Mesendoderm (in vitro differentiated cells): ENCODE measurements at places on chromosomes 1 and 21.

DNA sequence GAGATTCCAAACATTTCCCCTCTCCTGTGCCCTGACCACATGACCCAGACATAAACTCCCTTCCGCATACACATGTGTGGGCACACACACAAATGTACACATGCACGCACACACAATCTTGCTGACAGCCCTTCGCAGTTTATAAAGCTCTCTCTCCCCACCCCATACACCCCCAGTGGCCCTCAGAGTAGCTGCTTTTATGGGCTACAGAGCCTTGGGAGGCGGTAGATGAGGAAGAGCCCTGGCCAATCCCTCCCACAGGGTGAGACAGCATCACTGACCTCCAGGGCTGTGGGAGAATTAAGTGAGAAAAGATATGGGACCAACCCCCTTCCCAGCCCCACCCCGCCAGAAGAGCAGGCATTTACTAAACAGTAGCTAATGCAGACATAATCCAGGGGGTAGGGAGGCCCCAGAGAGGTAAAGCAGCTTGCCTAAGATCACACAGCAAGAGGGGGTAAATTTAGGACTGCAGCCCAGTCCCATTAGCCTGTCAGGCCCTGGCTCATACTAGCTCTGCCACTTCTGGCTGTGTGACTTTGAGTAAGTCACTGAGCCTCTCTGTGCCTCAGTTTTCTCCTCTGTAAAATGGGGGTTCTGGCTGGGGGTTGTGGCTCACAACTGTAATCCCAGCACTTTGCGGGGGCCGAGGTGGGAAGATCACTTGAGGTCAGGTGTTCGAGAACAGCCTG lies 5.1 kb downstream of the SDC3 start:
- DNase-seq: peak; percentile 63

DNA sequence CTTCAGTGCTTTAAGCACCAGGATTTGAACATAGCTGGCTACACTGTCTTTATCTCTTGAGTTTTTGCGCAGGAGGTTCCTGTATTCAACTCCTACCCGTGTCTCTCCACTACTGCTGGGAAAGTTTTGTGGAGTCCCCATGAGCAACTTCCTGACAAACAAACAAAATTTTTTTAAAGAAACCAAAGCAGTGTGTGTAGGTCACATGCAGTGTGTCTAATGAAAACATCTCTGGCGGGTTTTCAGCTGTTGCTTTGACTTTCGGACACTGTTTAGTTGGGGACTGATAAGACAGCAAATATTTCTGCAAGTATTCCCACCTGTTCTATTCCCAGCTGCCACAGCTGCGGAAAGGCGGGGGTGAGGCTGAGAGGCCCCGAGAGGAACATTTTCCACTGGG lies 2.0 kb downstream of the PSEN2 start:
- DNase-seq: no peak

DNA sequence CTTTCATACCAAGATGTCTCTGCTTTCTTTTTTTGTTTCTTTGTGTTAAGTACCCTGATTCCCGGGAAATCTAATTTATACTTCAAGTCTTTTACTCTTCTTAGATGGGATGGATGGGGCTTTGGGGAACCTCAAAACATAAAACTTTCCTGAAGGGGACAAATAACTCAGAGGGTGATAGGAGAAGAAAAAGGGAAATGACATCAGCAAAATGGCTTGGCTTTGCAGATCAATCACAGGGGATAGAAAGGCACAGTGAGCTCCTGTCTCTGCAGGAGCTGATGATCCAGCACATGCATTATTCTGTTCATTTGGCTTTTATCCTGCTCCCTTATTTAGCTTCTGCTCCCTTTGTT lies 1.4 kb upstream of the CA14 start:
- DNase-seq: peak; percentile 81

DNA sequence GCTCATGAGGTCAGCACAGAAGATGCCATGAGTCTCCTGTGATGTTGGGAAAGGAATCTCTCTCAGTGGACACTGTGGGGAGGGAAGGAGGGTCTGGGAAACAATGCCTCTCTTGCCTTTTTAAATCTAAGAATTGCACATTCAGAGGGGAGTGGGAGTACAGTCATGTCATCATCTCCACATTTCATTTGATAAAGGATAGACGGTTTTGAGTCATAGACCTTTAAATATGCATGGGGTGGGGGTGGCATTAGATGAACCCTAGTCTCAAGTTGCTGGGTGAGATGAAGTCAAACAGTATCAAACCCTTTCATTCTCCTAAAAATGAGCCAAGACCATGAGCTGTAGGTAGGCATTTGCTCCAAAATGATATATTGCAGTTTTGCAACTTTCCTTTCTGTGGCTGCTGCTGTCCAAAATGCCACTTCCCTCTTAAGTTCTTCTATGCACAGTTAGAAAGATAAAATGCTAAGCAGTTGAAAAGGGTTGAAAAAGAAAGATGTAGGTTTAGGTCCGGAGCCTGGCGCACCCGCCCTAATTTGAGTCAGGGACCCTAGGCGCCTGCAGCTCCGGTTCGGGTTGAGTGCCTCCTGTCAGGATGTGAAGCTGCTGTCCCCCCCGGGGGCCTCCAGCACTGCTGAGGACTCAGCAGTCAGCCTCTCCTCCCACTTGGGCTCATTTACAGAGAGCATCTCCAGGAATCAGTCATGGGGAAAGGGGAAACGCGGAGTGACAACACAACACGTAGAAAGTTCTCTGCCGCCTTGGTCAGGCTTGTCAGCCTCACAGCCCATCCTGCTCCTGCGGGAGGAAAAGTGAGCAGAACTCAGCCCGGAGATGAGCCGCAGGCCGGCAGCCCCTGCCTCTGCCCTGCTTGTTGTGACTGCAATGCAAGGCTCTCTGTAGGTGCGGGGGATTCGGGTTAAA lies 479.3 kb upstream of the RUNX1 start:
- DNase-seq: no peak

- no peak for DNase-seq
Measured at GRCh38 chr1:83909687-83910086, 89.2 kb downstream of the TTLL7 start.

GRCh38 chr1:10857687-10858086 lies 61.2 kb upstream of the CASZ1 start:
- DNase-seq: no peak

DNA sequence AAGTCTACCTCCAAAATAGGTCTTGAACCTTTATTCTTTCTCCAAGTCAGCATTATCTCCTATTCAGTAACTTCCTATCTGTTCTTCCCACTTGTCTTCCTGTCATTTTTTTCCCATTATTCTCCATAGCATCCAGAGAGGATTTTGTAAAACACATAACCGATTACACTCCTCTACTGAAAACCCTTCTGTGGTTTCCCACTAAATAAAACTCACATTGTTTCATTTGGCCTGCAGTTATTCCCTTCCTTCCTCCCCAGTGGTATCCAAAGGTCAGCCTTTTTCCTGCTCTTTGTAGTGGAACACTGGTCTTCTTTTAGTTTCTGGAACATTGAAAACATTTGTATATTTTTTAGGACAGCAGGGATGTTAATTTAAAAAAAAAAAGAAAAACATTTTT lies 266.0 kb downstream of the GPR52 start:
- no peak for DNase-seq

DNA sequence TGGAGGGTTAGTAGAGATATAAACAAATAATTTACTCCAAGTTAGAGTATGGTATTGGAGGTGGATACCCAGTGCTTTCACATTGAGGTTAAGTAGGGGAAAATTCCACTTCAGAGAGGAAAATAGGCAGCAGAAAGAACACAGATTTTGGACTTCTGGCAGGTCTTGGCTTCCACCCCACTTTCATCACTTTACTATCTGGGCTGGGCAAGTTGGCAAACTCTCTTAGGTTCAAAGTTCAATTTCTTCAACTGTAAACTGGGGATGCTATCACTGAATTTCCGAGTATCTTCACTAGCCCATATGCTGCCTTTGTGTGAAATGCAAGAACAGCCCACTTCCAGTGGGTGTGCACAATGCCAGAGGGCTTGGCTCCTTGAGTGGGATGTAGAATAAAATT lies 214.9 kb downstream of the GABPA start:
- no peak for DNase-seq

- peak; percentile 37 for DNase-seq
Measured at GRCh38 chr1:206511362-206512057, 4.2 kb downstream of the RASSF5 start.

DNA sequence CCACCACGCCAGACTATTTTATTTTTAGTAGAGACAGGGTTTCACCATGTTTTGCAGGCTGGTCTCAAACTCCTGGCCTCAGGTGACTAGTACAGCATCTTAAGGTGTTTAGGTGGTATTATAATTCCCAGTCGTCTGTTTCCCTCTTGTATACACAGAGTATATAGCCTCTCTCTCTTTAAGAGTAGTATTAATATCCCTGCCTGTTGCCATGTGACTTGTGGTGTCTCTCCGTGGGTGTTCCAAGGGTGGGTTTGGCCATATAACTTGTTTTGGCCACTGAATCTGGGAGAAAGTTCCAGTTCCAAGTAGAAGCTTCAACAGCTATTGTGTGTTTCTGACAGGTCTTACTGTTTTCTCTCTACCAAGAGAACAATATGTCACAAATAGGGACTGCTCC lies 29.6 kb downstream of the EPS15 start:
- no peak for DNase-seq

DNA sequence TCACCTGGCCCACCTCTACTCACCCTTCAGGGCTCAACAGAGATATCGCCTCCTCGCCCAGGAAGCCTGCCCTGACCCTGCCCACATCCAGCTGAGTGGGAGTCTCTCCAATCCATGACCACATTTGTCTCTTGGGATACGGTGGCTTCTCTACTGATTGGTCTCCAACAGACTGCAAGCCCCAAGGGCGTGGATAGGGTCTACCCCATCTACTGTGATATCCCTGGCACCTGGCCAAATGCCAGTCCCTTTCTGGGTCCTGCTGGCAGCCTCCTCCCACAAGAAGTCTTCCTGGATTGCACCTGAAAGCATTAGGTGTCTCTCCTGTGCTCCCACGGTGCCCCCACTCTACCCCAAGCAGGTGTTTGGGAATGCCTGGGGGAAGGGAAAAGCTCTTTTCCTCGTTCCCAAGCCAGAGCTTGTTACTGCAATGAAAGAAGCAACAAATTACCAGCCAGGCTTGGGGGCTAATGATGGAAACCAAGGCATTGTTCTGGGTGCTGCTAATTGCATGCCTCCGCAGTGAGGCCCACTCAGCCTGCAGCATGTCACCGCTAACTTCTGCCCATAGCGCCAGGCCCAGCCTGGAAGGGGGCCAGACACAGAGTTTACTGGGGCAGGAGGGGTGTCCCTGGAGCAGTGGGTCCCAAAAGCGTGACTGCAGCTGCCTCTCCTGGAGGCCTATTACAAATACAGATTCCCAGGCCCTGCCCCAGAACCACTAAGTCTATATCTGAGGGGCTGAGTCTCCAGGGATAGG lies 90.7 kb upstream of the IFFO2 start:
- no peak for DNase-seq

- DNase-seq: peak; percentile 28
Measured at GRCh38 chr21:38205940-38206339, 50.9 kb upstream of the KCNJ15 start.

DNA sequence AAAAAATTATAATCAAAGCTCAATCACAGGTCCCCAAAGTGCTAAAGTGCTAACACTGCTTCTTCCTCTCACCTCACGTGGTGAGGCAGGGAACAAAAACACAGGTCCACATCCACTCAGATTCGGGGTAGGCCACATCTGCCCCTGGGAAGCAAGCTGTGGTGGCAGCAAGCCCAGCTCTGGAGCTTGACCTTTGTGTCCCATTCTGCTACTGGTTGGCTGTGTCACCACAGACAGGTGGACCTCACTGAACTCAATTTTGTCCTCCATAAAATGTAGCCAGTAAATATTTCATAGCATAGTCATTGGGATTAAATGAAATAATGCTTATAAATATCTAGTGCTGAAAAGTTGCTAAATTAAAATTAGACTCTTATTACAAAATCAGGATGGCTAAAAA lies 8.5 kb downstream of the AZIN2 start:
- DNase-seq: no peak

- DNase-seq: peak; percentile 81
Measured at GRCh38 chr1:114080511-114081436, 72.9 kb downstream of the SYT6 start.
